NCI-H1694 (cell line): ENCODE measurements at places on chromosomes 7 and 10.

GRCh38 chr7:158617737-158618128 is 30.1 kb upstream of the PTPRN2 start:
- DNase-seq = no peak

GRCh38 chr7:85119934-85120333 is 66.9 kb downstream of the SEMA3D start:
- DNase-seq = no peak

DNA sequence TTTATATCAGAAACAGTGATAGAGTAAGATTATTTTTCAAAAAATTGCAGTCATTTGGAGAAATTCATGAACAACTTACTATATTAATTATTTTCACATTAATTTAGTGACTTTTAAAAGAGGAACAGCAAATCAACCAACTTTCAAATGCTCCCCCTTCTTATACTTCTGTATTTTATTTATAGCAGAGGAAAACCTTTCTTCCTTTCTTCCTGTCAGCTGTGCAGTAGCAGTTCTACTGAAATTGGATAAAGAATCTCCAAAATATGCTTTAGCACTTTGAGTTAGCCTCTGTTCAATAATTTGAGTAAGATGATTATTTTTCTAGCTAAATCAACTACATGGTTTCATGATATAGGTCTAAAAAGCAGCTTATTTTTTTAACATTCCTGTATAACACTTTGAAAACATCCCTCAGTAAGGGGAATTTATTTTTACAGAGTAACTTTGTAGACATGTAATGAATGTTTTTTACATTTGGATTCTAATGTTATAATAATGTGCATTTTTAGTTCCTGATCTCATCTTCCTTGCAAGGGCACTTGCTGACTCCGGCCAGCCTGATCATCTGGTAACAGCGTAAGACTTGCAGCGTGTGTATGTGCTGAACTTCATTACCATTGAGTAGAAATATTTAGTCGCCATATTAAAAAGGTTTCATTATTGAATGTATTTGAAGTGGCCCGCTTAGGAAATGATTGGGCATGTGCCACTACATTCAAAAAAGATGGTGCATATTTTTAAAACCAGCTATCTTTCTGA is 158.3 kb upstream of the HDAC9 start:
- DNase-seq = no peak

- no peak for DNase-seq
These were observed 185.6 kb downstream of the LRRC4 start for GRCh38 chr7:127845522-127846214.

GRCh38 chr10:128095027-128095752 is 31.0 kb downstream of the MKI67 start:
- DNase-seq = no peak

DNA sequence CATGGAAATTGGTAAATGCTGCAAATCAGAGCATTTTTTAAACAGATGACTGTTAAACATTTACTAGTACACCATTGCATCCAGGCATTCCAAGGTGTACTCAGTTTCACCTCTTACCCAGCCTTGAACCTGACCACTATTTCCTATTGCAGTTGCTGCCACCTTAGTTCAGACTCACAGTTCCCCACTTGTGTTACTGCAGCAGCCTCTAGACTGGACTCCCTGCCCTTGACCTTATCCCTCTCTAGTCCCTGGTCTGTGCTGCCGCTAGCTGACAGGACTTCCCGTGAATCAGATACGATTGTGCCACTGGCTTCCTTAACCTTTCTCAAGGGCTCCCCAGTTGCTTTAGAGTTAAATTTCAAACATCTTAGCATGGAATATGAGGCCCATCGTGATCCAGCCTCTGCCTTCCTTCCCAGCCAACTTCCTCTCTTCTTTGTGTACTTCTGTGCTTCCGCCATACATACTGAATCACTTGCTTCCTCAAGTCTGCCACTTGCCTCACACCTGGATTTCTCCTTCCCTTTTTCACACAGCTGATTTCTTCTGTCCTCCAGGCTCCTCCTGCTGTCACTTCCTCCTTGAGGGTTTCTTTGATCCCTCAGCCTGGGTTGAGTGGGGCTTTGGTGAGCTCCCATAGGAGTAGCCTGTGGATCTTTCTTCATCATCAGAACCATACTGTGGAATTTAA is 118.7 kb upstream of the GJD4 start:
- no peak for DNase-seq
